ENCODE measurements at places on chromosomes 4 and X.

- no peak overlapping the region for H3K4me3 ChIP-seq
- H3K27ac ChIP-seq = no peak overlapping the region
- no peak for DNase-seq
- no peaks in the 10 kb centered on the region for H3K36me3 ChIP-seq
- no peaks in the 10 kb centered on the region for H3K4me1 ChIP-seq
Measured at GRCh38 chr4:114691865-114692264, 93.3 kb downstream of the UGT8 start.

GRCh38 chr4:7247521-7247920 lies 55.2 kb downstream of the SORCS2 start:
- no peaks in the 10 kb centered on the region for H3K36me3 ChIP-seq
- no peaks in the 10 kb centered on the region for H3K4me1 ChIP-seq
- no peak overlapping the region for H3K27ac ChIP-seq
- no peak overlapping the region for H3K4me3 ChIP-seq

GRCh38 chr4:8540991-8541390 lies 39.2 kb upstream of the GPR78 start:
- H3K4me1 ChIP-seq = peaks cover 5% of the 10 kb centered on the region
- no peaks in the 10 kb centered on the region for H3K27me3 ChIP-seq
- no peak overlapping the region for H3K4me3 ChIP-seq
- H3K27ac ChIP-seq = no peak overlapping the region

DNA sequence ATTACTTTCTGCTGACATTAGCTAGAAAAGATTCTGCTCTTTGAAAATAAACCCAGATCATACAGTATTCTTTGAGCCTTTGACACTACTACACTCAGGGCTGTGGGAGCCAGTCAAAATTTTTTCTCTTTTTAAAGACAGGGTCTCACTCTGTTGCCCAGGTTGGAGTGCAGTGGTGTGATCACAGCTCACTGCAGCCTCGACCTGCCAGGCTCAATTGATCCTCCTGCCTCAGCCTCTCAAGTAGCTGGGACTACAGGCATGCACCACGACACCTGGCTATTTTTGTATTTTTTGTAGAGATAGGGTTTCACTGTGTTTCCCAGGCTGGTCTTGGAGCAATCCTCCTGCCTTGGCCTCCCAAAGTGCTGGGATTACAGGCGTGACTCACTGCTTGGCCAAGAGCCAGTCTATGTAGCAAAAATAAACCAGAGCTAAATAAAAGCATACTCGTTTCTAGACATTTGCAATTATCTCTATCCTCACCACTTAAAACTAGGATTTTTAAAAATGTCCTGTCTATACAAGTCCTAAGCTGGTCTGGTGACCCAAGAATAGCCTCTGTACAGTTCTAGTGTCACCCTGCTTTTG lies 43.2 kb downstream of the AKAP4 start:
- H3K4me3 ChIP-seq = no peak overlapping the region
- H3K27me3 ChIP-seq = peaks cover 10% of the 10 kb centered on the region
- H3K27ac ChIP-seq = no peak overlapping the region
- DNase-seq = peak; percentile 25

Data from adrenal gland (tissue), 19 donors.